Fibroblast of skin of right quadriceps (primary cell): ENCODE measurements at places on chromosomes 11 and 22.
A peak's percentile ranks its signal among the peaks of the same experiment; 100 is the strongest.

DNA sequence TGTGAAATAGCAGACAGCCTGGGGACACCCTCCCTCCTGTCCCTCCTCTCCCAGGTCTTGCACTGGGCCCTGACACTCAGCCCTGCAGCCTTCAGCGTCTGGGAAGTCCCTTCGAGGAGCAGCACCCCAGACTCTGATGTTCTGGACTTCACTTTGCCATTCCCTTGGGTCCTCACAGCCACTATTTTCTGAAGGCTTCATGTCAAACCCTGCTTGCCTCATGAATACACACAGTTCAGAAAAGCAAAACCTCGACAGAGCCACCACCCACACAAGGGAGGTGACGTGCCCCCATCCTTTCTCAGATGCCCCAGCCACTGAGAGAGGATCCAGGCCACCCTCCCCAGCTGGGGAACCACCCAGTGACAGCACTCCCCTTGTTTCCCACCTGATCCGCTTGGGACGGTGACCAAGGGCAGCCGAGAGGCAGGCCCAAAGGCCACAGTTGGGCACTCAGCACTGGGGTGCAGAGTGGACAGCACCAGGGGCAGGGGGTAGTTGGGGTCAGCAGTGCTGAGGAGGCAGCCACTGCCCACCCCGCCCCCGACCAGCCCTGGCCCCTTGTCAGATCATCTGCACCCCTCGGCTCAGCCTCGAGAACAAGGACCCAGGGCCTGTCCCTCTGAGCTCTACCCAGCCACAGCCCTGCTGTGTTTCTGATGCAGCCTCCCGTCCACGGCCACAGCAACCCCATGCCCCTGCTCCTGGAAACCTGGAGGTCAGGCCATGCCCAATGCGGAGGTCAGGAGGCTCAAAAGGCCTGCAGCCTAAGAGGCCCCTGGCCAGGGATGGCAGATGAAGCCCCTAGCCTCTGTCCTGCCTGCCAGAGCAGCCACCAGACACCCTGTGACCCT lies 3.1 kb upstream of the TNNT3 start:
- DNase-seq, result no peak

DNA sequence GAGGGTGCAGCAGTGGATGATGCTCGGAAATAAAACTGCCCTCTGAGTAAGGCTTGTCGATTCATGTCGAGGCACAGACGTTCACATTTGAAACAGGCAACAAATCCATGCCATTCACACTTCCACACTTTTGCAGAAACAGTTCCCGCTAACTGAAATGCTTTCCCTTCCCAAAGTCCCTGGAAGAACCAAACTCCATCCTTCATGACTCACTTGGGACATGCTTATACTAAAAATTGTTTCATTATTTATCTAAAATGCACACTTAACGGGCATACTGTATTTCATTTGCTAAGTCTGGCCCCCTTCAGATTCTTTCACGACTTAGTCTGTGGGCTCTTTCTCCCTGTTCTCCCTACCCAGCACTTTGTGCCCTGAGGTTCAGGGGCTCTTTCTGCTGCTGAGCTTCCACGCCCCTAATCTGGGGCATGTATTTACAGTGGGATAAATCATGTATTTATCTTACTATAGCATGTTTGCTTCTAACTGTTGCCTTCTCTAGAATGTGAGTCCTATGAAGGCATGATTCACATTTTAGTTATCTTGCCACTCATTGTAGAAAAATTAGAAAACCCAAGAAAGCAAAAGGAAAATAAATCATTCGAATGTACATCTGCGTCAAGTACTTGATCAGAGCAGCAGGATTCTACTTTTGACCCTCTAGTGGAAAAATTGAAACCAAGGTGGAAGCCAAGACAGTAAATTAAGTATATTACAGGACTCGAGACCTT lies 12.5 kb downstream of the SCGB1A1 start:
- peak; percentile 95 for DNase-seq

DNA sequence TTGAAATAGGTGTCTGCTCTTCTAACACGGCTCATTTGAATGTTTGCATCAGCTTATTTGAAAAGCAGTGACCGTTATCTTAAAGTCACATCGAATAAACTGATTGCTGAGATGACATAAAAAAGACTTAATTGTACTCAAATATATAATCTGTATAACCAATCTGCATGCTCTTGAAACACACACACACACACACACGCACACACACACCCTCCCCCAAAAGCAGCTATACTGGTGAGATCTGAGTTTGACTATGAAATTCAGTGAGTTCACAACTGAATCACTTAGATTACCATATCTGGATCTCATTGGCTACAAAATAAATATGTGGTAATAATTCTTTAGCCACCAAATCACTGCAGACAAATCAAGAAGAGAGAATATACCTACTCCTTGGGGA lies 3.8 kb upstream of the IFTAP start:
- no peak for DNase-seq

DNA sequence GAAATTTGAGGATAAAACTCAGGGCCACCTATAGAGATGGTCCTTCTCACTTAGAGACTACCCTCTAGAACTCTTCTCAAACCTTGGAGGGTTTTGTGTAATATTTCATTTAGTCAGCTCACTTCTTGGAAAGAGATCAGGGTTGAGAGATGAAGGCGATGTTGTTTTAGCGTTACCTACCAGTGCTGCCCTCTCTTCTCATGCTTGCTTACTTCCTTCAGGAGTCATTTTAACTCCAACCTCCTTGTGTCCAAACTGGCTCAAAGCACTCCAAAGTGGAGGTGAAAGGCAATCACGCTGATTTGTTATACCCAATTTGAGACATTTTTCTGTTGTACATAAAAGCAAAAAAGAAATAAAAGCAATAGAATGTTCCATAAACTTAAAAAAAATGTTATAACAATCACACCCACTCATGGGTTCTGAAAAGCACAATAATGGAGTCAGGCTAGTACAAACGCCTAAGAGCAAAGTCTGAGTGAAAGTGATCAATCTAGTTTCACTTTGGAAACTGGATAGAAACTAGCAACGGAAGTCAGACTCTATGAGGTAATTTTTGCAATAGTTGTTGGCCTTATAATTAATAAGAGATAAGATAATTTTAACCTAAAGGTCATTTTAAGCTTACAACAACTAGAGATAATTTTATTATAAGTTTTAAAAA lies 117.1 kb downstream of the MRTFA start:
- no peak for DNase-seq

- DNase-seq, result no peak
Measured at GRCh38 chr11:96339706-96340554, 3.1 kb downstream of the MAML2 start.

DNA sequence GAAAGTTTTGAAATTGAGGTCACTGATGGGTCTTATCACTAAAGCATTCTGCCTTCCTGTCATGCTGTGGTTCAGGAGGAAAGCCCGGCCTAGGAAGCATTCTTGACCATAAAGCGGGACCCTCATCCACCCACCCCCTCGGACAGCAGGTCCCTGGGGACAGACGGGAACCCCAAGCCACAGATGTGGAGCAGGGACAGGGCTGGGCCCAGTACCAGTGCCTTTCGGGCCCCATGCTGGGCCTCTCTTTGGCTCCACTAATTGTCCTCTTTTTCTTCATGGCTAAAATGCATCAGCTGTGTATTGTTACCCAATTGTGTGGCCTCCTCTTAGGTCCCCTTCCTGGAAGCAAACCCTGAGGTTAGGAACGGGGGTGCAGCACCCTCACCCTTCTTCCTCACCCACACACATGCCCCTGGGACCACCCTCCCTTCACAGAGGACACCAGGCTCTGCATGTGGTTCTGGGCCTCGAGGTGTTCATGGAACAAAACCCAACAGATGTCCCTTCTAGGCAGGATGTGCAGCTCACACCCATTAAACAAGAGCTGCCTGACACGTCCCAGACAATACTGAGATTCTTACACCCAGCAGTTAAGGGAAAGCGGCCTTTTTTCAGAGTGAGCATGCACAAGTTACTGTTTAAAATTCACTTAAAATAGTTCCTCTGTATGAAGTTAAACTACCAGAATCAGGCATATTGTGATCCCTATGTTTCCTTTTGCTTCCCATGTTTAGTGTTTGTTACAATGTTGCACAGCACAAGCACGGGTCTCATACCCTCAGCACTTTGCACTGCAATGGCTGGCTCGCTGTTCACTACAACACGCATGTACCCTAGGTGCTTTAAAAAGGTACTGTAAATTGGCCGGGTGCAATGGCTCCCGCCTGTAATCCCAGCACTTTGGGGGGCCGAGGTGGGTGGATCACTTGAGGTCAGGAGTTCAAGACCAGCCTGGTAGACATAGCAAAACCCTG lies 807.6 kb downstream of the BRD1 start:
- no peak for DNase-seq

DNA sequence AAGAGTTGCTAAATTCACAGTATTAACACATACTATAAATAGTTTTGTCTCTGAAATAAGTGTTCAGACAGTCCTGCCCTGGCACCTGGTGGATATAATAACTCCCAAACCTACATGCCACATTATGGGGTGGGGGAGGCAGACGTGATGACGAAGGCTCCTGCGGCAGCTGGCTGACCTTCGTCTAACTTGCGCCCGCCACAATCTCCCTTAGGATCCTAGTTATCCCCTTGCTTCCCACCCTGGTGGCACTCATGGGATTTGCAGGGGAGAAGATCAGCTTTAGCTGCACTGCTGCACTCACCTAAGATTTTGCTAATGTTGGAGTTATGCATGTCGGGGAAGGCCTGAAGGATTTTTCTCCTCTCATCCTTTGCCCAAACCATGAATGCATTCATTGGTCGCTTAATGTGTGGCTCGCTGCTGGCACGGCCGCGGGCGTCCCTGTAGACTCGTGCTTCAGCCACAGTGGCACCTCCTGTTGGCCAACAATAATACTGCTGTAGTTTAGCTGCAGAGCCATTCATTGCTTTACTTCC lies 367.6 kb downstream of the SOX6 start:
- DNase-seq, result no peak

DNA sequence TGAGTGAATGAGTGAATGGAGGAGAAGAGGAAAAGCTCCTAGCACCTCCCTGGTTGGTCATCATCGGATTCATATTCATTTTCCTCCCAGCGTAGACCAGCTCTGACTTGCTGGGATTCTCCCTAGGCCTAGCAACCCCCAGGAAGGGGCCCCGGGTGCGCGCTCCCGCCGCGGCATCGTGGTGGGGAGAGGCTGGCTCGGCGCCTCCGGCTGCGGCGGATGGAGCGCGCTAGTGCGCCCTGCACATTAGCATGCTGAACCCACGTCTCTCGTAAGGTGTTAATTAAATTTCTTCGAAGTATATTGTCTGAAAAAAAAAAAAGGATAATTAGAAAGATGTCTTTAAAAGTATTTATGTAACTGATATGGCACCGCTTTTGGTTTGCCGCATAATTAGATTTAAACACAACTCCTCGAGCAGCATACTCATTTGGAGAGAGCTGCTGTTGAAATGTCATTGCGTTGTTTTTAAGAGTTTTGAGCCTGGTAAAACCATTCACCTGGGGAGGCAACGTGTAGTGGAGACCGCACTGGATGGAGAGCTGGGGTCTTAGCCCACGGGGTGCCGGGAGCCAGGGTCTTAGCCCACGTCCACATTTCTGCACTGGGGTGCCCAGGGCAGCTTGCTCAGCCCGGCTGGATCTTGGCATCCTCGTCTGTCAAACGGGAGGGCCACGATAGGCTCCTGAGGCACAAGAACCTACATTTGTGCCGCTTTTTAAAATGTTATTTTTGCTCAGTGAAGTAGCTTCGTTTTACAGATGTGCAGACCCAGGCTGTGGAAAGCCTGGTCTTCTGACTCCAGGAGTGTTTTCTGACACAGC lies 21.8 kb downstream of the MPPED1 start:
- no peak for DNase-seq

- peak; percentile 17 for DNase-seq
Measured at GRCh38 chr22:29457730-29458129, 19.3 kb downstream of the RFPL1 start.

GRCh38 chr11:11157185-11157584 lies 195.9 kb downstream of the CSNK2A3 start:
- no peak for DNase-seq

GRCh38 chr11:63939397-63939891 lies 642 bp downstream of the NAA40 start:
- no peak for DNase-seq

DNA sequence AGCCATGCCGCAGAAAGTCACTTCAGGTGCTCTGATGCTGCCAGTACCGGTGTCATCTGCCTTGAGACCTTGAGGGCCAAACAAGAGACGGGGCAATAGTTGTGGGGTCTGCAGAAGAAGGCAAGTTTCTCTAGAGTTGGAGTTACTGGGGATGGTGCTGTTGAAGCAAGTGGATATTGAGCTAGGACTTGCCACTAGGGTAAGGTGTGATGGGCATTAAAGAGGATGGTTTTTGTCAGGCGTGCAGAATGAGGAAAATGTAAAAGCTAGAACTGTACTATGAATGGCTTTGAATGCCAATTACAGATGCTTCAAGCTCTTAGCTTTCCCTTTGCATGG lies 61.6 kb downstream of the TNRC6B start:
- DNase-seq, result no peak

- DNase-seq, result no peak
Measured at GRCh38 chr22:46788441-46789172, 26.2 kb downstream of the TBC1D22A start.

- no peak for DNase-seq
Measured at GRCh38 chr22:45428391-45429385, 15.2 kb downstream of the RIBC2 start.

DNA sequence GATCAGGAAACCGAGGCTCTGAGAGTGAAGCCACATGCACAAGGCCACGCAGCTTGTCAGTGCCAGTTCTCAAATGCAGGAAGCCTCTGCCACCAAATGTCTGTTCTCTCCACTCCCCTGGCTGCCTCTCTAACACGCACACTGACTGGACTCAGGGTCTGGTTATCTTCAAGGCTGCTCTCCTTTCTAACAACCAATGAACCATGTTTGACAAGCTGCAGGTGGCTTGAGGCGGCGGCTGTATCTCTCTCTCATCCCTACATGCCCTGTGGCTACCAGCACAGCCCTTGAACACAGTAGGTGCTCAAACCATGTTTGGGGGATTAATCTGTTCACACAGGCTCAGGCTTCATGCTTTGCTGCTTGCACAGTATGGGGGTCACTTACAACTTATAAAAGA lies 23.7 kb downstream of the MFNG start:
- no peak for DNase-seq

DNA sequence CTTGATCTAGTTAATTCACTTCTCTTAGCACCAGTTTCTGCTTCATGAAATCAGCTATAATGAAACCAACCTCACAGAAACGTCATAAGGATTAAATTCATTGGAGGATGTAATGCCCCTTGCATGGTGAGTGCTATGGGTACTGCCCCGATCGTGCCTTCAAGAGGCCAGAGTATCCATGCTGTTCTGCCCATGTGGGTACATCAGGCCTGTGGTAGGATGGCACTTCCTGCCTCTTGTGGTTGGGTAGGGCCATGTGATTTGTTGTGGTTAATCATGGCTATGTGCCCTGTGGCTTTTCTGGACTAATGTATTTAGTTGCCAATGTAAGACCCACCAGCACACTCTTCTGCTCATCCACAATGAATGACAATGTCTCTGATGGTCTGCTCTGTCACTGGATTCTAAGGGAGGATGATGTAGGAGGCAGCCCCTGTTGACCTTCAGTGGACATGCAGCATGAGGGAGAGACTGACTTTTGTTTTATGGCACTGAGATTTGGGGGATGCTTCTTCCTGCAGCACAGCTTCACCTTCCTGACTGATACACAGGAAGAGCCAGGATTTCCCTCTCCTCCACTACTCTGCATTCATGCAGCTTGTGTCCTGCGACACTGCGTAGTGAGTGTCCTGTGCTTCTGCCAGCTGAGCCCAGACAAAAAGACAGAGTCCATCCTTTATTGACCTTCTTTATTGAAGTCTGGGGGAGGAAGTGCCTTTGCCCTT lies 66.2 kb downstream of the DHCR7 start:
- DNase-seq, result no peak

GRCh38 chr22:35872451-35872850 lies 154.8 kb downstream of the APOL5 start:
- DNase-seq, result no peak
